ENCODE measurements at places on chromosomes 13 and 19.

DNA sequence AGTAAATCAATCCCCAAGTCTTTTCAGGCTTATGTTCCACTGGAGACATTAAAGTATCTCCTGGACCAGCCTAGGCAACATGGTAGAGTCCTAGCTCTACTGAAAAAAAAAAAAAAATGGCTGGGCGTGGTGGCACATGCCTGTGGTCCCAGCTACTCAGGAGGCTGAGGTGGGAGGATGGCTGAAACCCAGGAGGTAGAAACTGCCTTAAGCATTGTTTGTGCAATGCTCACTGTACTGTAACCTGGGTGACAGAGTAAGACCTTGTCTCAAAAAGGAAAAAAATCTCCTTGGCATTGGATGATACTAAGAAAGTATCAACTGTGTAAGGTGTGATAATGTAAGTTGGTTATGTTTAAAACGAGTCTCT is 8.8 kb downstream of the KLK8 start:
- DNase-seq, result no peak

DNA sequence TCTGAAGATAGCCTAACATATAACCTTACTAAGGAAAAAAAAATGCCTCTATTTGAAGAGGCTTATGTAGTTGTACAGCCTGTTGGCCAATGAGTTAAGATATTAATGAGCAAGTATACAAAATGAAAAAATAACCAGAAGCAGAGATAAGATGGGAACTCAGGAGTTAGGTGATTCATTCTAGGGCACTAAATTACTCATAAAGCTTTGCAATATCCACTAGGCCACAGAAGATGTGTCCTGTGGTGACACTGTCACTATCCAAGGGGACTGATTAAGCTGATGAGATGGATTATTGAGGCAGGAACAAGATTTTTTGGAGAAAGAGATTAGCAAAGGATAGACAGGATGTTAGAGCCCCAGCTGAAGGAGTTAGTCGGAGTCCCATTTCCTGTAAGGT is 99.6 kb downstream of the LIG4 start:
- no peak for DNase-seq

- no peak for DNase-seq
Measured at GRCh38 chr13:44453069-44453468, 79.4 kb downstream of the SERP2 start.

GRCh38 chr13:37106642-37107041 is 1.2 kb upstream of the CSNK1A1L start:
- DNase-seq, result no peak

DNA sequence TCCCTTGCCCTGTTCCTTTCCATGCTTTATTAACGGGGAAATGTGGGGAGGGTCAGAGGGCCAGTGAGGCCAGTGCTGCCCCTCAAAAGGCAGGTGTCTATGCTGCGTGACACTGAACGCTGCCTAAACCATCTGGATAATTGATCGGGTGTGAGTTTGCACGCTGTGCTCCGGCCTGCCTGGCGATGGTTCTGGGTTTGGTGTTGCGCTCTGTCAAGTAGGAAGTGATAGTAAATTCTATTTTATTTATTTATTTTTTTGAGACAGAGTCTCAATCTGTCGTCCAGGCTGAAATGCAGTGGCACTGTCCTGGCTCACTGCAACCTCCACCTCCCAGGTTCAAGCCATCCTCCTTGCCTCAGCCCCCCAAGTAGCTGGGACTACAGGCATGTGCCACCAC is 86.5 kb downstream of the ATP11A start:
- no peak for DNase-seq

GRCh38 chr13:28719227-28720055 is 671 bp upstream of the SLC46A3 start:
- DNase-seq, result no peak

DNA sequence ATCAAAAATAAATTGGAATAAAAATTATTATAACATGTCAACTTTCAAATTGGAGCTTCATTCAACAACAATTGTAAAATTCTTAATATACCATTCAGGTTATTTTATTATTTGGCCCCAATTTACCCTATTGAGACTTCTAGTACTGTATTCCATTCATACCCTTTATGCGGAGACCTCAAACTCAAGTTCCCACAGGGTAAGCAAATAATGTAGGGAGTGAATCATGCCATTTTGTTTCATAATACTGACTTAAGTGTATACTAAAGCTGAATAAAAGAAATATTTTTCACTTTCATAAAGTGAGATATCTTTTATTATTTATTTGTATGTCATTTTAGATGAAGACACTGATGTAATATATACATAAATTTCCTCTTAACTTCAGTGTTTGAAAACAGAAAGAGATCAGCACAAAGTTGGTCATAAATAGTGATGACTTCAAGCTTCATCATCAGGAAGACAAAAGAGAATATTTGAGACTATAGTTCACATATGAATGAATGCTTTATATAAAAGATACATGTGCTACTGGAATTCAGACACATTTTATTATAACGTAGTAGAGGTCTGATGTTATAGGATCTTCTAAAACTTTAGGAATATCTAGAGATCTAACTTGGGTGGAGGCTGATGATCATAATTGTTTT is 894.4 kb upstream of the PCDH9 start:
- no peak for DNase-seq

DNA sequence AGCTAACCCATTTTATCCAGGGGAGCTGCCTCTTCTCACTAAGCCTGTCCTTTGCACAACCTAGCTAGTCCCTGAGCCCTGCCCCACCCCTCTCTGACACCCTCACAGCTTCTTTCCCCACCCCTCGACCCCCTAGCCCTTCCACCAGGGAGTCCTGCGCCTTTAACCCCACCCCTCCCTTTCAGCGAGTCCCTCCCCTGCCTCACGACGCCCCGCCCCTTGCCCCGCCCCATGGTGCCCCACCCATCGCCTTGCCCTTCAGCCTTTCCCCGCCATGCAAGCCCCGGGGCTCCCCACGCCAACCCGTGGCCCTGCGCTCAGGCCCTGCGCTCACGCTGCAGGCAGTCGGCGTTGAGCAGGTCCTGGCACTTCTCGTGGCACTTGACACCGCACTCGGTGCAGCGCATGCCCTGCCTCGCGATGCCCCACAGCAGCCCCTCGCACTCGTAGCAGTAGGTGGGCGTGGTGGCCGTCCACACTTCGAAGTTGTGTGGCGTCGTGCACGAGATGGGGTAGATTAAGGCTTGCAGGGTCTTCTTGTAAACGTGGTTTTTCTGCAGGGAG is 40.0 kb downstream of the UNC13A start:
- no peak for DNase-seq

DNA sequence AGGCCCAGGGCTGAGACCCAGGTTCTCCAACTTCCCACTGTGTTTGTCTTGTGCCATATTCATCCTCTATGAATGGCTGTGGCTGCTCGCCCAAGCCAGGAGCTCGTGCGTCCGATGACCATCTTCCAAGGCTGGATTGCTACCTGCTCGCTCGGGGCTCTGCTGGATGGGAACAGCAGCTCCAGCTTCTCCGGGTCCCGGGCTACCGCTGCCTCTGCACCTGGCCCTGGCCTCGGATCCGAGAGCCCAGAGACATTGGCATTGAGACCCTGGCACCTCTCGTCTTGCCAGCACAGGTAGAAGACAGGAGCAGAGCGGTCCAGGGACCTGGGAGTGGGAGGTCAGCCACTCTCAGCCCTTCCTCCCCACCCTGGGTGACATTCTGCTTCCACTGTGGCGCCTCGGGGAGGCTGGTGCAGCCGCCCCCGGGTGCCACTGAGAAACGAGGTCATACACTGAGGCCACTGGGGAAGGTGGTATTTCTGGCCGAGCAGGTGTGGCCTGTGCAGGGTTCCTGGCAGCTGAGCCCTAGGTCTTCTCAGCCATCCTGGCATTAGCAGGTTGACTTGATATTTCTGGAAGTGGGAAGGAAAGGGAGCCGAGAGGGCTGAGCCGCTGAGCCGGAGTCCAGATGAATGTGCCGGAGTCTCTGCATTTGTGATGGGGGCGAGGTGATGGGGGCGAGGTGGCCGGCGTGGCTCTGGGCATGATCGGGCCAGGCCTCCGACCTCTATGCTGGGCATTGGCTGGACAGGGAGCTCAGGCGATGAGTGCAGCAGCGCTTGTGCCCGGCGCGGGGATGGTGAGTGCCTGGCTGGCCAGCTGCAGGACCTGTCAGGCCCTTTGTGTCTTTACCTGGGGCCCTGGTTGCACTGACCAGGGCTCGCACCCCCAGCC is 18.6 kb downstream of the NDUFB7 start:
- no peak for DNase-seq

GRCh38 chr19:3142781-3143337 is 7.0 kb downstream of the GNA15 start:
- DNase-seq, result no peak

GRCh38 chr19:2053601-2054389 is 2.8 kb upstream of the MKNK2 start:
- DNase-seq, result no peak

DNA sequence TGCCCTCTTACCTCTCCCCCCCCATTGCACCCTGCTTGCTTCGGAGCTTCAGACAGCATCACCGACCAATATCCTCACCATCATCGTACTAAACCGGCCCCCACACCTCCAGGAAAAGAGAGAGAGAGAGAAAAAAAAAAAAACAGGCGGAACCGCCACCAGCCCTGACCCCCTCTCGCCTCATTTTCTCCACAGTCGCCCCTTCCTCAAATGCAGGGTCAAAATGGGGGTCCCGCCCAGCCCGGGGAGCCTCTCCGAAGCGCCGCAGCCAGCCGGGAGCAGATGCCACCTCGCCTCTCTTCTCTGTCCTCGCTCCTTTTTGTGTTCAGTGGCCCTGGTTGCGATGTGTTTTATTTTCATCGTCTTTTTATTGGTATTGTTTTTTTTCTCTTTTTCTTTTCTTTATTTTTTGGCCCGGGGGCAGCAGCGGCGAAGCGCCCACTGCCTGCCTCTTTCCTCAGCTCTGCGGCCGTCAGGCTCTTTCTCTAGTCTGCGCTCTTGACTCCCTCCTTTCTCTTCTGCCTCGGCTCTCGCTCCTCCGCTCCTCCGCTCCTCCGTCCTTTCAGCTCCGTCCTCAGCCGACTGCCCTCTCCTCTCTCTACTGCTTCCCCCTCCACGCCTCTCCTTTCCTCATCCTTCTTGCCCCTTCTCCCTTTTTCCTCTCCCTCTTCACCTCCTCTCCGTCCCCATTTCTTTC is 41.4 kb downstream of the DEDD2 start:
- DNase-seq, result no peak

GRCh38 chr19:33487901-33488800 is 33.4 kb downstream of the PEPD start:
- no peak for DNase-seq

DNA sequence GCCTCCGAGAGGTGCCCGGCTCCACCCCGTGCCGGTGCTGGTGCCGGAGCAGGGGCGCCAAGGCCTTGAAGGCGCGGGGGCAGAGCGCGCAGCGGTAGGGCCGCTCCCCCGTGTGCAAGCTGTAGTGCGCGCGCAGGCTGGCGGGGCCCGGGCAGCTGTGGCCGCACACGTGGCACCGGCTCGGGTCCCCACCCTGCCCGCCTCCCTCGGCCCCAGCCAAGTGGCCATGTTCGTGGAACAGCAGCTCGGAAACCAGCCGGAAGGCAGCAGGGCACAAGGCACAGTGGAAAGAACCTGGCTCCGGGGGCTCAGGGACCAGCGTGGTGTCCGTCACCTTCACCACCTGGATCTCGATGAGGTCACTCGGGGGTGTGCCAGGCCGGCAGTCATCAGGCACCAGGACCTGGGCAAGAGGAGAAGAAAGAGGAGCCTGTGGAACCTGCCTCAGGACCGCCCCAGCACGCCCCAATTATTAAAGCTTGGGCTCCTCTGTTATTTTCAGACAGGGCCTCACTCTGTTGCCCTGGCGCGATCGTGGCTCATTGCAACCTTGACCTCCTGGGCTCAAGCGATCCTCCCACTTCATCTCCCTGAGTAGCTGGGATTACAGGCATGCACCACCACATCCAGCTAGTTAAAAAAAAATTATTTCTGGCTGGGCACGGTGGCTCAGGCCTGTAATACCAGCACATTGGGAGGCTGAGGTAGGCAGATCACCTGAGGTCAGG is 2.0 kb downstream of the ZNF784 start:
- no peak for DNase-seq

- DNase-seq, result no peak
Measured at GRCh38 chr19:43464134-43464775, 1.2 kb downstream of the LYPD3 start.

- DNase-seq, result peak; percentile 37
Measured at GRCh38 chr13:50697746-50698539, 145.5 kb downstream of the DLEU7 start.

Data from NCI-H2081 (cell line).